ENCODE measurements at places on chromosomes 16 and 17. TPM values are rescaled to one million over a fixed set of nuclear protein-coding genes. Genes with fewer than 3 reads are reported as not detected.

CACNG3 gene
- not detected for total RNA-seq

GAS2L2 gene
- total RNA-seq = not detected

SYNGR3 gene
- total RNA-seq = 11.3 TPM

KRTAP17-1 gene
- total RNA-seq = not detected

DNA sequence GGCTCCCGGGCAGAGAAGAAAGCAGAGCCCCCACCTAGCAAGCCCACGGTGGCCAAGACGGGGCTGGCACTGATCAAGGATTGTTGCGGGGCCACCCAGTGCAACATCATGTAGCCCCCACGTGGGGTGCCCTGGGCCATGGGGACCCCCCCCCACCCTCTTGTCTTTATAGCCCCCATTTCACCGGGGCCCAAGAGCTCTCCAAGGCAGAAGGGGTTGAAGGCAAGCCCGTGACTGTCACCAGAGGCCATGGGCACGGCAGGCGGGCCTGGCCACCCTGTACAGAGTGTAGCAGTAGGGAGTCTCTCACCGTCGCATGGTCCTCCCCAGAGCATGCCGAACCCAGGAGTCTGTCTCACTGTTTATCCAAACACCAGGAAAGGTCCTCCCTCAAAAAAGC, 56.2 kb downstream of the MARF1 start:
- DNase-seq = no peak

- DNase-seq = no peak
Observed at GRCh38 chr16:1610899-1611632, 806 bp downstream of the IFT140 start.

GRCh38 chr17:81110488-81111040, 54.7 kb upstream of the PVALEF start:
- no peak for DNase-seq

DNA sequence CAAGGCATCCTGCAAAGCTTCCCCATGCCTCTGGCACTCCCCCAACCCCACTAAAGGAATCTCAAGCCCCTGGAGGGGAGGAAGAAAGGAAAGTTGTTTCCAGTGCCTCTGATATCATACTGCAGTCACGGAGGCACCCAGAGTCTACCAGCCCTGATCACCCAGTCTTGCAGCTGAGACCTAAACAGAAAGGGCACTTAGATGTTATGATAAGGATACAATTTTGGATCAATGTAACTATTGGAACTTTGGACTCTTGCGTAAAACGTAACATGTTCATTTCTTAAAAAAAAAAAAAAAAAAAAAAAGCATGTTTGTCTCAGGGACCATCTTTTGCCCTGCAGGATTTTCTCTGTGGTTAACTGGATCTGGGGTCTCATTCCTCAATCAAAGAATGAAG, 52.4 kb upstream of the COX10 start:
- DNase-seq = no peak

Measured in kidney epithelial cell (primary cell).